Caki2 (cell line): ENCODE measurements at places on chromosomes 12 and 14. TPM values are rescaled to one million over a fixed set of nuclear protein-coding genes. Genes with fewer than 3 reads are reported as not detected.

SOAT2 gene
- total RNA-seq: not detected in 2 replicates

TAPBPL gene
- 3.1 and 20.5 TPM in 2 replicates for total RNA-seq

DNA sequence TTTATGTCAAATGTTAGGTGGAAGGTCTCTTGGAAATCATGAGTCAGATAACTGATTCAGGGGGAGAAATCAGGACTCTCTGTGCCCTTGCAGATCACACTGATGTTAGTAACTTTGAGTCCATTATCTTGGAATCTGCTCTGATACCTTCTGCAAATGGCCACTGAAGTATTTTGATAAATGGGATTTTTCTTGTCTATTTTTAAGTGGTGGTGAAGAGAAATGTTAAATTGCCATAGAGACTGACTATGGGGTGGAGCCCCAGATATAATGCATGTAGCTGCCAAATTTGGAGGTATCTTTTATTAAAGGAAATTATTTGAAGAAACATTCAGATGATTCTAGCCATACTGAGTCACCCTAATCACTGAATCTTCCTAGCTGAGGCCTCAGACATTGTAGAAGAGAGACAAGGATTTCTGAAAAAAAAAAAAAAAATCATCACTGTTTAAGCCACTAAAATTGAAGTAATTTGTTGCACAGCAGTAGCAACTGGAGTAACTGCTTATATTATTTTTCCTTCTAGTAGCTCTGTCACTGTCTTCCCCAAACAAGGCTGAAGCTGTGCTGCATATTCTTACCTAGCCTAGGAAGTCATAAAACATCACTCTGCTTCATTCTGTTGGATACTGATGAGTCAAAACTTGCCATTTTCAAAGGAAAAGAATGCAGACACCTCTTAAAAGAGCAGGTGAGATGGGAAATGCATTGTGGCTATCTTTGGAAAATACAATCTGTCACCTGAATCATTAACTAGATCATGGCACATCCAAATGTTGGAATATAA lies 36.0 kb upstream of the CLEC14A start:
- no peak for DNase-seq

GRCh38 chr14:93023802-93024434 lies 91.8 kb downstream of the ITPK1 start:
- DNase-seq: no peak

DNA sequence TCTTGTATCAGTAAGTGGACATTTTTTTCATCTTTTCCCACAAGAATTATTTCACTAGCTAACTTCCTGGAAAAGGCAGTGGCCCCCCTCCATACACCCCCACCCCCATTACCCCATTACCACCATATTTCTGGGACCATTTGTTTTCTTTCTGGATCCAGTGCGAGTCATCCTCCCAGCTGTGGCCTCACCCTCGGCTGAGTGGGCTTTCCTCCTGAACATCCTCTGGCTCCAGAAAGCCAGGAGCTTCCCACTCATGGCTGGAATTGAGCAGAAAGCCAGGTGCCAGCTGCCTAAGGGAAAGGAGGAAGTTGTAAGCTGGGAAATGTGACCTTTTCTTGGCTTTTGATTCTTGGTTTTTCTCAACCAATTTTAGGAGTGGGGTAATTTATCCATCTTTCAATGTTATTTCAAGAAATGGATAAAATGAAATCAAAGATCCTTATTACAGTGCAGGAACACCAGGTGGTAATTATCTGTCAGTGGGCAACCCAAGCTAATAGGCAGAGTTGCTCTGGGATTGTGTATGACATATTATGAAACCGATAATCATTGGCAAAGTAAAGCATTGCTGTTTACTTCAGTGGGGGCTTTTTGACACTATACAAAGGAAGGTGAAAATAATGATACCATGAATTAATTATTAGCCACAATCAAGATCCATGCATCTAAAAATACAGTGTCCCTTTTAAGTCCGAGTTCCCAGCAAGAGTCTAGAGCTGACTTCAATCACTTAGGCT lies 124.6 kb downstream of the KICS2 start:
- DNase-seq: no peak

GRCh38 chr12:89098441-89099112 lies 253.7 kb downstream of the DUSP6 start:
- no peak for DNase-seq
